ENCODE measurements at places on chromosomes 5 and 9. TPM values are rescaled to one million over a fixed set of nuclear protein-coding genes. Genes with fewer than 3 reads are reported as not detected.
A peak's percentile ranks its signal among the peaks of the same experiment; 100 is the strongest.

GRCh38 chr5:137217599-137218200, 281.4 kb downstream of the SPOCK1 start:
- DNase-seq, result peak; percentile 12

FAM13B gene
- polyA plus RNA-seq, result 14.6 TPM

DNA sequence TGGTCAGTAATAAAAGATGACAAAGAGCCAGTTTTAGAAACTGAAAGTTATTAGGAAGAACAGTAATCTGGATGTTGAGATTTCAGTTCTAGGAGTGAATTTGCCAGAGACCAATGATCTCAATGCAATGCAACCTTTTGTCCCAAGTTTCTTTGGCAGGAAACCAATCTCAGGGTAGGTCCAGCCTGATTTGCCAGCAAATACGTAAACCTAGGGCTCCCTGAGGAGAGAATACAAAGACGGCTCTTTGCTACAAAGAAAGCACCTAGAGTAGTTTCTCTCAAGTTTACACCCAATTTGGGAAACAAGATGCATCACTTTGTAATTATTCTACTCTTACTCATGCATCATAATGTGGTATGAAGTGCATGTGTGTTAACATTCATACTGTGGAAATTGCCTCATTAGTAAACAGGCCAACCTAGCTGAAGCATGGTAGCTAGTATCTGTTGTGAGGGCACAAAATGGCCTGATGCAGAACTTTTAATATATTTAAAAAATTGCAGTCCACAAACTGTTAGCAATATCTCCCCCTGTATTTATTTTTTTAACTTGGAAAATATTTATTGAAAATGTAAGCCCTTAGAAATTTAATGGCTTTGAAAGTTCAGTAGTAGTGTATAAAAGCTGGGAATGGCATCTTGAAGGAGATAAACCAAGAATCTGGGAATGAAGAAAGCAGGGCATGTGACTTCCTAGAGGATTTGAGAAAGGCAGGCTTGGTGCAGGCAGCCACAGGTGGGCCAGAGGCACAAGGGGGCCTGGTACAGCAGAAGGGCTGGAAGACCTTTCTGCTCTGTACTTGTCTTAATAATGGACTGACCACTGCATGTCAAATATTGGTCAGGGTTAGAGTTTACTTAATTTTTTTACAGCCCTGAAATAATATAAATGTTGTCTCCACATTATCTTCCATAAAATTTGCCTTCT, 59.5 kb downstream of the MAST4 start:
- no peak for DNase-seq

DNA sequence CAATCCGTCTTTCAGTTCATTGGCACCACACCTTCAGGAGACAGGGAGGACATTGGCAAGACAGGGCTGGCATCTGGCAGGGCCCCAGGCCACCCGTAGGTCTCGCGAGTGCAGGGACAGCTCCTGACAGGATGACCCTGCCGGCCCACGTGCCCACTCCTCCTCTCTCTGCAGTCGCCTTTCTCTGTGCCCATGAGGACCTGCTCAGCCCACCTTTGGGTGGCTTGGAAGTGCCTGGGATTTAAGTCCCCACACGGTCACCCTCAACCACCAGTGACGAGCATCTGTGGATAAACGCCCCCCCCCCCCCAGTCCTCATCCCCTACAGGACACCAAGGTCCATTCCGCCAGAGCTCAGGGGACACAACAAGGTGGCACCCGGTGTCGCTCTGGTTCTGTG, 4.1 kb downstream of the MRPL36 start:
- no peak for DNase-seq

DNA sequence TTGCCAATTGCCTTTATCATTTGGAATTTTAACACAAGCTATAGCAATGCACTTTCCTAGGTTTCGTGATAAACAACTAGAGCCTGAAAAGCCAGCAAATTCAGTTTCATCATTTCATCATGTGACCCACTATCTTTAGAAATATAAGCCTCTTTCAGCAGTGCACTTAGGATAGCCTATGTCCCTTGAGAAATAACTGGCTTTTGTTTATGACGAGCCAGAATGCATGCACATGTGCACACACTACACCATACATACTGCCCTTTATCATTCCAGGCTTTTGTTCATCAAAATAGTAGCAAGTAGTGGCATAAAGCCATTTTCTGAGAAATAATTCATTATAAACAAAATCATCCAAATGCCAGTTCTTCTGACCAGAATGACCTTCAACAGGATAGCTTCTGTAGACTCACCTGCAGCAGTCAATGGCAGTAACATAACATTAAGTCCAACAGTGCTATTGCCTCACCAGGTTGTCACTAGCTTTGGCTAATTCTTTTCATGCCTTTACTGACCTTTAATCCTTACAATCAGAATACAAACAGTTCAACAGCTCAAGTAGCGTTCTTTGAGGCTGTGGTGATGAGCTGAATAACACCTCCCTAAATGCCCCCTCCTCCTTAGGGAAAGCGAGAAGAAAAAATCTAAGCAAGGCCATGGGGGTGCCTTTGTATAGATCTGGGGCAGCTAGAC, 132.3 kb upstream of the SMARCA2 start:
- DNase-seq, result no peak
